Panc1 (cell line): ENCODE measurements at places on chromosomes 5 and 9. TPM values are rescaled to one million over a fixed set of nuclear protein-coding genes. Genes with fewer than 3 reads are reported as not detected.

DNA sequence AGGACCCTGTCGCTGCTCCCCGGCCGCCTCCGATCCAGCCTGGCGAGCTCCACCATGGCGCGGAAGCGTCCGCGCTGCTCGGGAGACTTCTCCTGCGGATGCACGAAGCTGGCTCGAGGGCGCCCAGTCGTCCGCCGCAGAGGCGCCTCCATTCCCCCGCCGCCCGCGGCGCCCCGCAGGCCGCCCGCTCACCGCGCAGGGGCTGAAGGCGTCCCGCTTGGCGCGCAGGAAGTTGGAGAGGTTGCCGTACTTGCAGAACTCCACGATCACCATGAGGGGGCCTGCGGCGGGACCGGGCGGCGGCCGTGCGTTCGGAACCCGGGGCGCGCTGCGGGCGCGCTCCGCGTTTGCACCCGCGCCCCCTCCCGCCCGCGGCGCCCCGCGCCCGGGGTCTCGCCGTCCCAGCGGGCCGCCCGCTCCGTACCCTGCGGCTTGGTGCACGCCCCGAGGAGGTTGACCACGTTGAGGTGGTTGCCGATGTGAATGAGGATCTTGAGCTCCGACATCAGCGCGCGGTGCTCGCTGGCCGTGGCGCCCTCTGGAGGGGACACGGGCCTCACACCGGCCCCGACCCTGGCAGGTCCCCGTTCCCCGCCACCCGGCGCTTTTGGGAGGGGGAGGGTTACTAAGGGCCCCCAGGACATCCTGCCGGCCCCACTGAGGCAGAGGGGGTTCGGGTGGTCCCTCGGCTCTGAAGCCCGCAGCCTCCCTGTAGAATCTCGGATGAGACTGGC lies 27.7 kb upstream of the SCGB3A1 start:
- DNase-seq = no peak

DNA sequence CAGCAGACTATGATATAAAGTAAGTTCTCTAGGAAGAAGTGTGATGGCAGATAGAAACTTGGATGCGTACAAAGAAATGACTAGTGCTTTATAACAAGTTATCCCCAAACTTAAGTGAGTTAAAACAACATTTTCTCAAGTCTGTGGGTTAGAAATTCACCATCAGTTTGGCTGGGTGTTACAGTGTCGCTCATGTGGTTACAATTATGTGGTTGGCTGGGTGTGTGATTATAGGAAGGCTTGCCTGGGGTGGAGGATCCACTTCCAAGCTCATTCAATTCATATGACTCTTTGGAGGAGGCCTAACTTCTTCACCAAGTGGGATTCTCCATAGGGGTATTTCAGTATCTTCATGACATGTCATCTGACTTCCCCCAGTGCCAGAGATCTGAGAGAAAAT lies 10.3 kb upstream of the C9orf40 start:
- DNase-seq = no peak

DNA sequence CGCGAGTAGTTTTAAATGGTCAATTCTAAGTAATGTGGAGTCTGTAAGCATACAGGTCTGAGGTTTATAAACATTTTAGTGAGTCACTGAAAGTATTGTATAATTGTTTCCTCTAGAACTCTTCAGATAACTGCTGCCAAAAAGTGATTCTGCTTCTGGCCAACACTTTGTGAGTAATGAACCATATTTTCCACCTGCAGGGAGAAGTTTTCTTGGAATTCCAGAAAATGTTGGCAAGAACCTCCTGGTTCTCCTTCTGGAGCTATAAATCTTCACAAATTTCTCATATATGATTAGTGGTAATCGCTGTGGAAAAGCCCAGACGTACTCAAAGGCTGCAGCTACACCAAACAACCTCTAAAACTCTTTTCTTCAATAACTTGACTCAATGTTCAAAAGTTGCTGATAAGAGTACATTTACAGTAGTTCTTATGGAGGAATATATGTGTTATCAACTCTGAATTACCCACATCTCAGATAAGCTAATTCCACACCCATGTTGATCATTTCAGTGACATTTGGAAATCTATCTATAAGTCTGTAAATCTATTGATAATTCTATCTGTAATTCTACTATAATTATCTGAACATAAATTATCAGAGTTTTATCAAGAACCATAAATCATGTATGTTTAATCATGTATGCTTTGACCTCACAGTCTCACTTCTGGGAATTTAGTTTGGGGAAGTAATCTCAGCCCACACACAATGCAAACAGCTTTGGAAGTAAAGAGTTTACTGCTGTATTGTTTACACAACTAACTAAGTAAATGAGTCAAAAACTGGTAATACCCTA lies 74.1 kb downstream of the FNBP1 start:
- no peak for DNase-seq

DNA sequence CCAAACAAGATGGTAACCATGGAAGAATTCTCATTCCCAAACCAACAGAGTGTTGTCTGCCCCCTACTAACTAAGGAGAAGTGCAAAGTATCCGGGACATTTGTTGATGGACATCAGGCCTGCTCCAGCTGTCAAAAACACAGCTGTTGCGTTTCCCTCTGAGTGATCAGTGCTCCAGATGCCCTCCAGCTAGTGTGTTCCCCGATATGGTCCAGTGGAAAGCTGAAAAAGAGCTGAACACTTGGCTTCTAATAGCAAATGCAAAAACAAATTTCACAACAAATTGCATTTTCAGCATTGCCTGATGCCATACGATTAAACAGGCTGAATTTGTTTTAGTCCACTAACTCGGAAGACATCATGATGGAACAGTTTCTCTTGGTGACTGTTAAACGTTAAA lies 1398.7 kb downstream of the PTPRD start:
- no peak for DNase-seq

Gene SPTAN1
- total RNA-seq = 229 TPM

DNA sequence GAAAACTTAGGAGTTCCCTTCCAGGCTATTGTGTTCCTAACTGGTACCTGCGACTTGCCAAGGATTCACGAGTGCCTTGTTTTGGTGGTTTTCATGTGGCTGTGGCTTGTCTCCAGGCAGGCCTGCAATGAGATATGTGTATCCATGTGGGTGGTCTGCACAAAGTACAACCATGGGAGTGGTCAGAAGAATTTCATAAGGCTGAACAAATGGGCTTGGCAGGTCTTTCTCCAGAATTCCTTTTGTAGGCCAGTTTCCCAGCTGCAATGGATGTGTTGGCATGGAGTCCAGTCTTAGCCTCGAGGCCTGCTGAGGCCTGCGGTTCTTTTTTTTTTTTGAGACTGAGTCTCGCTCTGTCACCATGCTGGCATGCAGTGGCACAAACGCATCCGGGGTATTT lies 28.8 kb upstream of the MELK start:
- DNase-seq = no peak

- DNase-seq = no peak
Measured at GRCh38 chr9:974996-975739, 1.3 kb upstream of the DMRT3 start.

GRCh38 chr9:35935755-35936509 lies 22.0 kb downstream of the OR2S2 start:
- no peak for DNase-seq

Gene QRFP
- not detected for total RNA-seq

DNA sequence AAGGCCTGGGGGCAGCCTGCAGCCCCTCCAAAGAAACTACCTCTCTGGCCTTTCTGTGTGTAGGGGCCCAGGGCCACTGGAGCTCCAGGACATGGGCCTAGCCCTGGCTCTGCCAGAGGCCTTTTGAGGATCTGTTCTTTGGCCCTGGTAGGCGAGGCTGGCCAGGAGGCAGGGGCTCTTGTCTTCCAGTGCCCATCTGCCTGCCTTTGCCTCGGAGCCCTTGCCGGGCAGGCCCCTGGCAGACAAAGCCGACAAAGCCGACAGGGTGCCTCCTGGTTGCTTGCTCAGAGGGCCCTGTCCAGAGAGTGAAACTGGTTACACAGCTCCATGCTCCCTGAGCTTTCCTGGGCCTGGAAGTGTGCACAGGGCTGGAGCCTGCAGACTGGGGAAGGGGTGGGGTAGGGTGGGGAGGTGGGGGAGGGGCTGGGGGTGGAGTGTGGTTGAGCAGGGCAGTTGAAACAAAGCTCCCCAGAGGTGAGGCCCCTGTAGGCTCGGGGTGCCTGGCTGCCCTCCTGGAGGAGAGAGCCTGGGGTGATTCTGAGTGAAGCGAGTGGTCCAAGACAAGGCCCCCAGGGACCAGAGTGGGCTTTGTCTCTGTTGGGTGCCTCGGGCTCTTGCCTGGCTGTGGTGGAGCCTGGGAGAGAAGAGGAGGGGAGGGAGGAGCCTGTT lies 29.3 kb downstream of the PTPA start:
- DNase-seq = no peak

- no peak for DNase-seq
Measured at GRCh38 chr9:101796044-101796443, 57.6 kb upstream of the GRIN3A start.

Gene TMEM252
- total RNA-seq = not detected

DNA sequence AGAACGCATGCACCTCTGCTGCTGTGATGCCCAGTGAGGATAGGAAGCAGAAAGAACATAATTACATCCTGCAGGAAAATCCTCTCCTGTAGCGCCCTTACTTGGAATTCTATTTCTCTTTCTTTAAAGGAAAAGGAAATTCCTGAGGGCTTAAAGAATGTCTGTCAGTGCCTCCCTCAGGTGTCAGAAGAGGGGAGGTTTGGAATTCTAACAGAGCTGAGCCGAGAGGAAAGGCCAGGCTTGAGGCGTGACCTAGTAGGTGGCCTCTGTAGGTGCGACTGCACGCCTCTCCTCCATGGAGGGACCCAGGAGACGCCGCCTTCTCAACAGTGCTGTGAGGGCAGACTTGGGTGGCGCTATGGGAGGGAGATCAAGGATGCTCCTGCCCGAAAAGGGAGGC lies 55.9 kb upstream of the ERCC6L2 start:
- no peak for DNase-seq
